ENCODE measurements at places on chromosomes 16 and 17. TPM values are rescaled to one million over a fixed set of nuclear protein-coding genes. Genes with fewer than 3 reads are reported as not detected.

DNA sequence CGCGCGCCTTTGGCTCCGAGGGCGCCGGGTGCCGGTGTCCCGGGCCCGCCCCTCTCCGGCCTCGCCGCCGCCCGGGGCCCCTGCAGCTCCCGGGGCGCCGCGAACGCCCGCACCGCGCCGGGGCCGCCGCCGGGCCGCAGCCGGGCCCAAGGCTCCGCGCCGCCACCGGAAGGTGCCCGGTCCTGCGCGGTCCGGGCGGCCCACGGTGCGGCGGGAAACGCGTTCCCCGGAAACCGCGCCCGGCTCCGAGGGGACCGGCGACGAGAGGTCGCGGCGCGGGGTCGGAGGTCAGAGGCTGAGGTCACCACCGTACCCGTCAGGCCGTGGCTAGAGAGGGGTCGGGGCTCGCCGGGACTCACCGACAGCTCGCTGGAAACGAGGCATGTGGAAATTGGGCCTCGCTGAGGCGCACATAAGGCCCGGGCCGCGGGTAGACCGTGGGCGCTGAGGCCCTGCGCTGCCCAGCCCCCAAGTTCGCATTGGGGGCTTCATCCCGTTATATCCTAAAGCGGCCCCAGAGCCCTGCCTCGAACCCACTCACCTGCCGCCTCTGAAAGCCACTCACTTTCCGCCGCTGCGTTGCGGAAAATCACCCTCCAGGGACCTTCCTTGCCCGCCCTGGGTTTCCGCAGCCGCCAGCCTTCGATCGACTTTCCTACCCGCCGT is at the start of gene DUS1L:
Gene DUS1L, minus strand, starts transcription at position 167 of the 666 bp plus-strand sequence. CDS start 745 bp downstream, outside the sequence.
- H3K4me1 ChIP-seq = no peaks in the 10 kb centered on the region
- H3K36me3 ChIP-seq = no peaks in the 10 kb centered on the region
- peak within 1 kb of the TSS; percentile 75 for H3K4me3 ChIP-seq
- H3K27me3 ChIP-seq = no peaks in the 10 kb centered on the region
- peak; percentile 54 for DNase-seq

- DNase-seq = peak; percentile 79
- peak overlapping the region; percentile 91 for H3K27ac ChIP-seq
- H3K4me1 ChIP-seq = peaks cover 14% of the 10 kb centered on the region
- no peaks in the 10 kb centered on the region for H3K27me3 ChIP-seq
- H3K36me3 ChIP-seq = no peaks in the 10 kb centered on the region
- no peak overlapping the region for H3K4me3 ChIP-seq
These were observed 30.8 kb downstream of the USP10 start for GRCh38 chr16:84730406-84731106.

- no peaks in the 10 kb centered on the region for H3K4me1 ChIP-seq
- no peak overlapping the region for H3K27ac ChIP-seq
- H3K36me3 ChIP-seq = no peaks in the 10 kb centered on the region
- H3K27me3 ChIP-seq = no peaks in the 10 kb centered on the region
- H3K4me3 ChIP-seq = no peak overlapping the region
These were observed 11.6 kb upstream of the NOG start for GRCh38 chr17:56581635-56582627.

GRCh38 chr16:49022351-49022963 is 259.2 kb downstream of the CBLN1 start:
- H3K27ac ChIP-seq = no peak overlapping the region
- H3K4me3 ChIP-seq = no peak overlapping the region
- no peaks in the 10 kb centered on the region for H3K36me3 ChIP-seq
- DNase-seq = no peak
- H3K27me3 ChIP-seq = no peaks in the 10 kb centered on the region
- H3K4me1 ChIP-seq = no peaks in the 10 kb centered on the region

GRCh38 chr17:50421308-50422051 is 4.5 kb upstream of the ACSF2 start:
- no peak for DNase-seq
- no peaks in the 10 kb centered on the region for H3K27me3 ChIP-seq
- no peaks in the 10 kb centered on the region for H3K4me1 ChIP-seq
- H3K36me3 ChIP-seq = no peaks in the 10 kb centered on the region
- H3K27ac ChIP-seq = peak overlapping the region; percentile 49

GRCh38 chr17:83072600-83073358 is 6.6 kb upstream of the METRNL start:
- H3K4me3 ChIP-seq = no peak overlapping the region
- DNase-seq = no peak

DNA sequence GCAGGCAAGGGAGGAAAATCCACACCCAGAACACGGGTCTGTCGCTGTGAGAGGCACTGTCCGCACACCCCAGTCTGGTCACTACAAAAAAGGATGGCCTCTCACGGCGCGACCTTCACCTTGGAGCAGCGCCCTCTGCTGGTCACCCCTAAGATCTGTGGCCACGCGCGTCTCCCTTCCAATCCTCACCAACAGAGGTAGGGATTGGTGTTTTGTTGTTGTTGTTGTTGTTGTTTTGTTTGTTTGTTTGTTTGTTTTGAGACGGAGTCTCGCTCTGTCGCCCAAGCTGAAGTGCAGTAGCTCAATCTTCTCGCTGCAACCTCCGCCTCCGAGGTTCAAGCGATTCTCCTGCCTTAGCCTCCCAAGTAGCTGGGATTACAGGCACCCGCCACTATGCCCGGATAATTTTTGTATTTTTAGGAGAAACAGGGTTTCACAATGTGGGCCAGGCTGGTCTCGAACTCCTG is 15.0 kb upstream of the C17orf58 start:
- H3K4me1 ChIP-seq = no peaks in the 10 kb centered on the region
- H3K36me3 ChIP-seq = no peaks in the 10 kb centered on the region
- no peaks in the 10 kb centered on the region for H3K27me3 ChIP-seq
- H3K4me3 ChIP-seq = no peak overlapping the region

- H3K4me1 ChIP-seq = no peaks in the 10 kb centered on the region
- H3K27ac ChIP-seq = peak overlapping the region; percentile 58
- no peaks in the 10 kb centered on the region for H3K27me3 ChIP-seq
- H3K36me3 ChIP-seq = no peaks in the 10 kb centered on the region
- no peak overlapping the region for H3K4me3 ChIP-seq
These were observed 2.0 kb upstream of the KRTAP2-3 start for GRCh38 chr17:41061964-41062363.

- H3K27ac ChIP-seq = no peak overlapping the region
- H3K27me3 ChIP-seq = no peaks in the 10 kb centered on the region
- no peak overlapping the region for H3K4me3 ChIP-seq
- DNase-seq = no peak
- no peaks in the 10 kb centered on the region for H3K36me3 ChIP-seq
These were observed 39.4 kb downstream of the XPO6 start for GRCh38 chr16:28172336-28172735.

GRCh38 chr17:51046514-51047384 is 73.9 kb downstream of the SPAG9 start:
- no peaks in the 10 kb centered on the region for H3K4me1 ChIP-seq
- H3K4me3 ChIP-seq = peak overlapping the region; percentile 38
- H3K27me3 ChIP-seq = no peaks in the 10 kb centered on the region
- no peaks in the 10 kb centered on the region for H3K36me3 ChIP-seq
- H3K27ac ChIP-seq = peak overlapping the region; percentile 79

DNA sequence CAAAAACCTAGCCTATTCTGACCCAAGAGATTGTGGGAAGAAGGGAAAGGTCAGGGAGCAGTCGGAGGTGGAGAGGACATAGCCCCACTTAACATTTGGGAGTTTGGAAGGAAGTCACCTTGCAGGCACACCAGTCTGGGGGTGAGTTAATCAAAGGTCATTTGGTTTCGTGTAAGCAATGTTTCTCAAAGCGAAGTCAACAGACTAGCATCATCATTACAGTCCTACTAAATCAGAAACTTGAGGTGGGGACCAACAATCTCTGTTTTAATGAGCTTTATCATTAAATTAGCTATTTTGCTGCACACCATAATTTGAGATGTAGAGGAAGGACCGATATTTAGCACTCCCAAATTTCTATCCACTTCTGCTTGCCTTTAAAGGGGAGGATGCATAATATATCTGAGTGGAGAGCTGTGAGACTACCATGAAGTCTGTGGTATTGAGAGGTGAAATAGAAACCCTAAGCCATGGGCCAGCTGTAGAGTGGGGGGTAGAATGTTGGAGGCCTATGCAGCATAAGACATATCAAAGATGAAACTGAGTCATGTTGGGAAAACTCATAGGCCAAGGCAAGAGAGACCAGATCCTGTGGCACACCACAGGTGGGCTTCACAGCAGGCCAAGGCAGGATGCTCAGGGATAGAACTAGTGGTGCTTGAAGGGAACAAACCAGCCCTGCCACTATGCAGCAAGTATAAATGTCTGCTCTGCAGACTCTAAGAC is 141.7 kb upstream of the ANKFN1 start:
- no peaks in the 10 kb centered on the region for H3K27me3 ChIP-seq
- no peaks in the 10 kb centered on the region for H3K36me3 ChIP-seq
- H3K4me1 ChIP-seq = no peaks in the 10 kb centered on the region
- DNase-seq = no peak
- H3K4me3 ChIP-seq = no peak overlapping the region
- H3K27ac ChIP-seq = no peak overlapping the region

GRCh38 chr16:75065521-75066149 is 50.9 kb downstream of the LDHD start:
- no peaks in the 10 kb centered on the region for H3K36me3 ChIP-seq
- peaks cover 6% of the 10 kb centered on the region for H3K4me1 ChIP-seq
- no peaks in the 10 kb centered on the region for H3K27me3 ChIP-seq
- peak overlapping the region; percentile 38 for H3K27ac ChIP-seq

DNA sequence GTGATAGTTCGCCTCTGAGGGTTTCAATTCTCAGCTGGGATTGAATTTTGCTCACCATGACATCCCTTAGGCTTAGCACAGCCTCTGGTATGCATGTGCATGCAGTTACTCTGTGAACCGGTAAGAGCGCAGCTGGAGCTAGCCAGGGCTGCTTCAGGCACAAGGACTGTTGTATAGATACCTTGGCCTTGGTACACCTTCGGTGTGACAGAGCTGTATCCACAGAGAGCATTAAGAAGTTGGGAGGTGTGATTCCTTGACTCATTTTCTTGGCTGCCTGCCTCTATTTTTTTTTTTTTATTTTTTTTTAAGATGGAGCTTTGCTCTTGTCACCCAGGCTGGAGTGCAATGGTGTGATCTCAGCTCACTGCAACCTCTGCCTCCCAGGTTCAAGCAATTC is 2.2 kb upstream of the NUTF2 start:
- no peak overlapping the region for H3K4me3 ChIP-seq
- peaks cover 28% of the 10 kb centered on the region for H3K4me1 ChIP-seq
- DNase-seq = no peak
- H3K27me3 ChIP-seq = no peaks in the 10 kb centered on the region
- H3K27ac ChIP-seq = peak overlapping the region; percentile 99

DNA sequence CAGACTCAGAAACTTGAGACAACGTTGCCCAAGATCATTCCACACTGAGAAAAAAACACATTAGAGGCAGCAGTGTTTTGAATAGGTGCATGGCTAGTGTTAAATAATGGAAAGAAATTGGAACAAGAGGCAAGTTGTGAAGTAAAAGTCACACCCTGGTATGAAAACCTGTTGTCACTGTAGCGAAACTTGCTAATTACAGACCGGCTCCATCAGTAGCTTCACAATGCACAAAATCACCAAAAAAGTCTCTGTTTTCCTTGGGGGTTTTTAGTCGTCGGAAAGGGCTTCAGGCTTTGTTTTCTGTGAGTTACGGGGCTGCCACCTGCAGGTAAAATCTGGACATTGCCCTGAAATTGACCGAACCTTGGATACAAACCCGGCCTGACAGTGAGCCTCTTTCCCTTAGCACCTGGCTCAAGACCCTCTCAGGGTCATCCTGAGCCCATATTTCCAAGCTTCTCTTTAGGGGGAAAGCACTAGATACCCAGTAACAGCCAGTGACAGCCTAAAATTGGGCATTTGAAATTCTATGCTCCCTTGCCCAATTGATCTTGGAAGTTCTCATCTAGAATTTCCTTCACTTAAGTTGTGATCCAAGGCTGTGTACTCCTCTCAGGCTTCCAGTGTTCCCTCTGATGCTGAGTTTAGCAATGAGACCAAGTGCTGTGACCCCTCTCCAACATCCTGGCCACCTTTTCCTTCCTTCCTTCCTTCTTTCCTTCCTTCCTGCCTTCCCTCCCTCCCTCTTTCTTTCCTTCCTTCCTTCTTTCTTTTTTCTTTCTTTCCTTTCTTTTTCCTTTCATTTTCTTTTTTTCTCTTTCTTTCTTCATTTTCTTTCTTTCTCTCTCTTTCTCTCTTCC is 7.2 kb upstream of the GRB2 start:
- H3K27me3 ChIP-seq = no peaks in the 10 kb centered on the region
- H3K27ac ChIP-seq = no peak overlapping the region
- no peaks in the 10 kb centered on the region for H3K4me1 ChIP-seq
- peak; percentile 65 for DNase-seq

GRCh38 chr17:40460604-40460967 is 17.3 kb downstream of the IGFBP4 start:
- H3K36me3 ChIP-seq = no peaks in the 10 kb centered on the region
- H3K27me3 ChIP-seq = no peaks in the 10 kb centered on the region
- H3K4me1 ChIP-seq = peaks cover 39% of the 10 kb centered on the region
- peak overlapping the region; percentile 70 for H3K27ac ChIP-seq
- no peak for DNase-seq

- no peak for DNase-seq
- H3K27me3 ChIP-seq = no peaks in the 10 kb centered on the region
- H3K4me3 ChIP-seq = no peak overlapping the region
- H3K4me1 ChIP-seq = no peaks in the 10 kb centered on the region
- no peaks in the 10 kb centered on the region for H3K36me3 ChIP-seq
These were observed 56.1 kb upstream of the CHMP6 start for GRCh38 chr17:80935526-80935925.

GRCh38 chr17:82489117-82489516 is 30.4 kb upstream of the FOXK2 start:
- no peaks in the 10 kb centered on the region for H3K4me1 ChIP-seq
- H3K4me3 ChIP-seq = no peak overlapping the region
- H3K27me3 ChIP-seq = no peaks in the 10 kb centered on the region
- no peaks in the 10 kb centered on the region for H3K36me3 ChIP-seq
- DNase-seq = no peak
- peak overlapping the region; percentile 34 for H3K27ac ChIP-seq

The C17orf113 gene
- total RNA-seq = 0.77 TPM

The ESRP2 gene
- 5.3 TPM for total RNA-seq

The FAM171A2 gene
- 32.1 TPM for total RNA-seq

The EPX gene
- total RNA-seq = not detected

The P2RX1 gene
- 17.3 TPM for total RNA-seq

The CHD9NB gene
- not detected for total RNA-seq

Data from uterus (tissue), 4 donors.